RPMI7951 (cell line): ENCODE measurements at places on chromosomes 6 and 20. TPM values are rescaled to one million over a fixed set of nuclear protein-coding genes. Genes with fewer than 3 reads are reported as not detected.

DNA sequence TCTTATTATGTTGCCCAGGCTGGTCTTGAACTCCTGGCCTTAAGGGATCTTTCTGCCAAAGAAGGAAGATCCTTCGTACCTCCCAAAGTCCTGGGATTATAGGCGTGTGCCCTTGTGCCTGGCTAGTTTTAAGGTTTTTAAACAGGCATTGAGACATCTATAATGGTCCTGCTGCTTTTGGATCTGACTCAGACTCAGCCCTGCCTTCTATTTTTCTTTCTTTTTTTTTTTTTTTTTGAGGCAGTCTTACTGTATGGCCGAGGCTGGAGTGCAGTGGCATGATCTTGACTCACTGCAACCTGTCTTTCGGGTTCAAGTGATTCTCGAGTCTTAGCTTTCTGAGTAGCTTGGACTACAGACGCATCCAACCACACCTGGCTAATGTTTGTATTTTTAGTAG is 73.7 kb downstream of the PHF20 start:
- no peak for DNase-seq

The LPA gene
- total RNA-seq = not detected in 2 replicates

DNA sequence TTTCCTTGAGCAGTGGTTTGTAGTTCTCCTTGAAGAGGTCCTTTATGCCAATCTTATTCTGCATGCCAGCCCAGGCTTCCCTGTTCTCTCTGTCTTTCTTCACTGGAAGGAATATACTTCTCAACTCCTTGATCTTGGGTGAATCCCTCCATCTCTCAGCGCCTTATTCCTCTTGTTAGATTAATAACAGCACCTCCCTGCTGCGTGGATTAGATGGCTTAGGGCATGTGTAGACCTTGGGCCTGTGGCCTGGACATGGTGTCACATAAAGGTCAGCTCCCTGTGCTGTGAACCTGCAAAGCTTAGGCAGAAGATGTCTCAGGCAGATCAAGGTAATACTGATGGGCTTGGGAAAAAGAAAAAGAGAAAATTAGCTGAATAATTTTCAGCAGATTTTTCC is 18.3 kb downstream of the ZNF831 start:
- no peak for DNase-seq

The ECHDC1 gene
- 105 and 113 TPM in 2 replicates for total RNA-seq

GRCh38 chr20:50969912-50970311 is 11.3 kb downstream of the MOCS3 start:
- DNase-seq = no peak

The SMOC2 gene
- total RNA-seq = not detected in 2 replicates

DNA sequence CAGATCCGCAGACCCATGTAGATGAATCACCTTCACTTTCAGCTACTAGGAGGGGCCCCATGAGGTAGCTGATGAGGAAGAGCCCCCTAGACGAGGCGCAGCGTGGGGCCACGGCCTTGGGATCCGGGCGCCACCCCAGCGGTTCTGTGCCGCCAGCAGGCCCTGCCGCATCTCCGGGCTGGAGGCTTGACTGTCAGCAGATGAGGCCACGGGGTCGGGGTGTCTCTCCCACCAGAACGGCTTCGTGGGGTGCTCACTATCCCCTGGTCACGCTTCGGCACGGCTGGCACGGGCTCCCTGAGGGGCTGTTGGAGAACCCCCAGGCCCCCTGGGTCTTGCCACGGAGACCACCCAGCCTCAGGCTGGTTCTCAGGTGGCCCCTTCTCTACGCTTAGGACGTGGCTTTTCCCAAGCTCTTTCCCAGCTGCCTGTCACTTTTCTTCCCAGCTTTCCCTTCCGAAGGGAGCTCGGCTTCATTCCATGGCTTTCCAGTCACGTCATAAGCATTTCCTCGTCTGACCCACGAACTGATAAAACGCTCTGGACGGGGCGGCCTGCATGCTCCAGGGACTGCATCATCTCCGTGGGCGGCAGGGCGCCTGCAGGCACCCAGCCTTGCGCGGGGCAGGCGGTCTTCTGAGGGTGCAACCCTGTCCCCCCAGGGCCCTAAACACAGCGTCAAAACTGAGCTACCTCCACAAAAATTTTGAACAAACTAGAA is 85.9 kb downstream of the THBS2 start:
- peak; percentile 21 for DNase-seq

The RCAN2 gene
- total RNA-seq = 0.48 and 0.49 TPM in 2 replicates

The ABT1 gene
- total RNA-seq = 16.2 and 20.6 TPM in 2 replicates

DNA sequence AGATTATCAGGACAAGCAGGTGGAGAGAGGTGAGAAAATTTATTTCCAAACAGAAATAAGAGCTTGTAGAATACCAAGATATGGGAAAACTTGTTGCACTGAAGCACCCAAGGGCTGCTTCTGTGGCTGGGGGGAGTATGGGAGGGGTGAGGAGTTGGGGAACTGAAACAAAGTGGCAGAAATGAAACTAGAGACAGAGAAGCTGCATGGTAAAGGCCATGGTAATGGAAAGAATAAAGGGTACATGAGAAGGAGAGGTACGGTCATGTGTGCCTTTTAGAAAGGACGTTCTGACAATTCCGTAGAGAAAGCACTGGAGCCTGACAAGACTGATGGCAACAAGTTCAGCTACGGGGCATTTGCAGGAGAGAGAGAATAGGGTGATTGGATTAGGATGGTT is 51.6 kb upstream of the RIN2 start:
- DNase-seq = no peak

The SEMG1 gene
- total RNA-seq = not detected in 2 replicates

DNA sequence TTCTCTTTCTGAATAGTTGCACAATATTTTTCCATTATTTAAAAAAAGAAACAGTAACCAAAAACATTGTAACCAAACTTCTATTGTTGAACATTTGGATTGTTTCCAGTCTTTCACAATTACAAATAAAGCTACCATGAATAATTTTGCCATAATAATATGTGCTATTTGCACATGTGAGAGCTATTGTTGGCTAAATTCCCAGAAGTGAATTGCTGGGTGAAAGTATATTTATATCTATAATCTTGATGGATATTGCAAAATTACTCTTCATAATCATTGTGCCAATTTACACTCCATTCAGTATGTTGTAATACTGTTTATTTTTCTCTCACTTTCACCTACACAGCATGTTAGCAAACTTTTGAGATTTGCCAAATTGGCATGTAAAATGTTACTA is 36.6 kb upstream of the SLC22A16 start:
- no peak for DNase-seq

DNA sequence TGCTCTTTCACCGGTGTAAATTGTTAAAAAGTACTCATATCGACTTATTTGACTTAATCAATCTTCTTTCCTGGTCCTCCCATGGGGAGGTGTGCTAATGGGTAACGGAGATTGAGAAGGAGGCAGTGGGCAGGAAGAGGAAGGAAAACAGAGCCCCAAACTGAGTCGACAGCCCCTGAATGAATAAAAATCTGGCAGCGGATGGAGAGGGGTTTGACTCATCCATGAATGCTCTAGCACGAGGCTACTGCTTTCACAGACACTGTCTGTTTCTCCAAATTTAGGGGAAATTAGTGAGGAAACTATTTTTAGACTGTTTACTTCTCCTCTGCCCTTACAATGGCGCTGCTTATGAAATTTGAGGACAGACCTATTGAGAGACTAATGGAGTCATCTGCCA is 142.2 kb upstream of the ATXN1 start:
- DNase-seq = peak; percentile 82

DNA sequence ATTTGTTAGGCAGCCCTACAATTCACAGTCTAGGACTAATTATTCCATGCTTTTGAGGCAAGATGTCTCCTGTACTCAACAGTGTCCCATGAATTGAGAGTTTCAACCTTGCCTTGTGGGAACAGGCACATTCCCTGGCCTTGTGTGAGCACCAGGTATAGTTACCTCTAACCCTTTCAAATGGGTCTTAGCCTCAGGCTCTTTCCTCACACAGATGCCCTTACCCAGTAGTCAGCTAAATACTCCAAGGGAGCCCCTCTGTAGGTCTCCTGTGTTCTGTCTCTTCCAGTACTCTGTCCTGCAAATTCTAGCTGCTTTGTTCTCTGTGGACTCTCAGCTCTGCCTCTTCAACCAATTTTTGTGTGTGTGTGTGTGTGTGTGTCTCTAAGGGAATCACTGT is 135.3 kb downstream of the ZFAND3 start:
- no peak for DNase-seq

DNA sequence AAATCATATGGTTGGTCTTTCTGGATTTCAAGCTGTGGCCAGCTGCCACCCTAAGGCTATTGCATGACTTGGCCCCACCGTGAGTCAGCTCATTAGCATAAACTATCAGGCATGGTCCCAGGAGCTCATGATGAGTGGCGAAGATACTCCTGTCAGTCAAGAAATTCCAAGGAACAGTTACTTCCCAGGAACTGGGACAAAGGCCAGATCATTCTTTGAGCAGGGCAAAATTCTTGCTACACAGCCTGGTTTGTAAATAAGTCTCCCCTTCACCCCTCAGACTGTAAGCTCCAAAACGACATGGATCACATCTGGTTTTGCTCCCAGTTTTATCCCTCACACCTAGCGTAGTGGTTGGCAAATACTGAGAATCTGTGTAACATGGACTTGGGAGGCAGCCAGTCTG is 33.0 kb upstream of the KIAA1586 start:
- DNase-seq = peak; percentile 97

The BRPF3 gene
- 7.8 and 8.7 TPM in 2 replicates for total RNA-seq

The POU5F1 gene
- total RNA-seq = 0.36 TPM in 1 of 2 replicates, not detected in the other

The ME1 gene
- total RNA-seq = 18.8 and 18.9 TPM in 2 replicates

GRCh38 chr20:36836591-36837269 is 39.2 kb upstream of the TLDC2 start:
- peak; percentile 55 for DNase-seq

The FAM209A gene
- total RNA-seq = 0.12 TPM in 1 of 2 replicates, not detected in the other

The ALDH8A1 gene
- 0.12 TPM in 1 of 2 replicates, not detected in the other for total RNA-seq

DNA sequence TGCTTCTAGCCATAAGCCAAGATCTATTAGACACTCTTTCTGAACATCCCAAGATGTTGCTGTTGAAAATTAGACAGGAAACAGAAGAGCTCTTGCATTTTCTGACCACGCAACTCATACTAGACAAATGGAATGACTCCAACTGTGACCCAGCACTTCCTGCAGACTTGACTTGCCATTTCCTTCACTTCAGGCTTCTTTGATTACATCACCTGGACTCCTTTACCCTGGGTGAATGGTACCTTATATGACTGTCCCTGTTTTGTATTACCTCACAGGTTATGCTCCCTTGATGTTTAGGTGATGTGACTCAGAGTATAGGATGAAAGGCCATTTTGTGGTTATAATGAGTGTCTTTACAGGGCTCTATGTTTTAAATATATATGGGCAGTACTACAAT is 236.1 kb downstream of the BMP2 start:
- no peak for DNase-seq

The GHRH gene
- not detected in 2 replicates for total RNA-seq

The SLC22A7 gene
- not detected in 2 replicates for total RNA-seq

DNA sequence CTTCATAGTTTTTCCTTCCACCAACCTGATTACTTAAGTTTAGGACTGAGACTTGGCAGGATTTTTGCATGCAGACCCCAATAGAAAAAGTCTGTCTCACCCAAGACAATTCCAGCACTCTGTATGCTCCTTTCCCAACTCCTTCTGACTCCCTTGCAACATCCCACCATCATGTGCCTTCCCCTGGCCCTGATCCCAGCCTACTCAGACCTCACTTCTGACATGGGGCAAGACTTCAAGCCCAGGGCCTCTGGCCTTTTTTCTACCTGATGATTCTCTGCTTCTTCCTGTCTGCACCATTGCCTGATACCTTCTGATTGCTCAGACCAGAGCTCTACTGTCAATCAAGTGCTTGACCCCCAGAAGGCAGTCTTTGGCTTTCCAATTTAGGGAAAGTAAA is 96.6 kb downstream of the HAO1 start:
- DNase-seq = peak; percentile 39
